ENCODE measurements at places on chromosomes 3 and 15.

GRCh38 chr3:46406443-46406787, 451 bp downstream of the CCR5AS start:
- no peak for DNase-seq

GRCh38 chr15:66404532-66404931, 17.8 kb downstream of the MAP2K1 start:
- no peak for DNase-seq

- no peak for DNase-seq
Measured at GRCh38 chr15:89662893-89663626, 7.8 kb upstream of the KIF7 start.

DNA sequence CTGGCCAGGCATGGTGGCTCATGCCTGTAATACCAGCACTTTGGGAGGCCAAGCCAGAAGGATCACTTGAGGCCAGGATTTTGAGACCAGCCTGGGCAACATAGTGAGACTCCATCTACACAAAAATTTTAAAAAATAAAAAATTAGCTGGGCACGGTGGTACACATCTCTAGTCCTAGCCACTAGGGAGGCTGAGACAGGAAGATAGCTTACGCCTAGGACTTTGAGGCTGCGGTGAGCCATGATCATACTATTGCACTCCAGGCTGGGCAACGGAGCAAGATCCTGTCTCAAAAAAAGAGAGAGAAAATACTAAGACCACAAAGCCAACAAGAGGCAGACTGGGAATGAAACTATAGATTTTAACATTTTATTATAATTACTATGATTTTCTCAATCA, 4.1 kb downstream of the MB21D2 start:
- no peak for DNase-seq

GRCh38 chr3:126261037-126261436, 80.7 kb upstream of the ALDH1L1 start:
- no peak for DNase-seq

- no peak for DNase-seq
Measured at GRCh38 chr15:67779549-67780111, 45.7 kb upstream of the SKOR1 start.

DNA sequence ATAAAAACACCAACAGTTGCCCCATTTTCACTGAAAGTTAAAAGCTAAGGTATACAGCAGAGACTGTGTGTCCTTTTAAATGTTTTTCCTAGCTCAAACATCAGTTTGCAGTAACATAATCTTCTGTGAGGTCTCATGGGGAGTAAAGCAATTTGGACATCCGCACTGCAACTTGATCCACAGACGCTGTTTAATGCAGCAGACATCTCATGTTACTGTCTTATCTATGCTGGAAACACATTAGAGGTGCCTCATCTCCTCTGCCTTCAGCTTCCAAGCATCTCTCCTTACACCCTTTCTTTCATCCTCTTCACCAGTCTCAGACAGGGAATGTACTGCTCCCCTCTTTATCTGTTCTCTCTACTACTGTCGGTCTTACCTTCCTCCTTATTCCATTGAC, 53.7 kb upstream of the ATP11B start:
- DNase-seq, result no peak

DNA sequence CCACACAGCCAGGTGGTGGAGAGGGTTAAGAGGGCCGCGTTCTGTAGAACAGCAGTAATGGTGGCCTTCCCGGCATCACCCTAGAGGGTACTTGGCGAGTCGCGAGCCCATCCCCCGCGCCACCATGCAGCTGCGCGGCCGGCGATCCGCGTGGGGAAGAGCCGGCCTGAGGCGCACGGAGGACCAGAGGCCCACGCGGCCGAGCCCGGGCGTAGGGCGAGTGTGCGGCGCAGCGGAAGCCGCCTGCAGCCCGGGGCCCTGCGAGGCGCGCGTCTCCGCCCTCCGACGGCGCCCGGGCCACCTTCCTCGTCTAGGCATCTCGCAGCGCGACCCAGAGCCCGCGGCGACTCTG, 423 bp downstream of the TKT start:
- DNase-seq, result no peak

DNA sequence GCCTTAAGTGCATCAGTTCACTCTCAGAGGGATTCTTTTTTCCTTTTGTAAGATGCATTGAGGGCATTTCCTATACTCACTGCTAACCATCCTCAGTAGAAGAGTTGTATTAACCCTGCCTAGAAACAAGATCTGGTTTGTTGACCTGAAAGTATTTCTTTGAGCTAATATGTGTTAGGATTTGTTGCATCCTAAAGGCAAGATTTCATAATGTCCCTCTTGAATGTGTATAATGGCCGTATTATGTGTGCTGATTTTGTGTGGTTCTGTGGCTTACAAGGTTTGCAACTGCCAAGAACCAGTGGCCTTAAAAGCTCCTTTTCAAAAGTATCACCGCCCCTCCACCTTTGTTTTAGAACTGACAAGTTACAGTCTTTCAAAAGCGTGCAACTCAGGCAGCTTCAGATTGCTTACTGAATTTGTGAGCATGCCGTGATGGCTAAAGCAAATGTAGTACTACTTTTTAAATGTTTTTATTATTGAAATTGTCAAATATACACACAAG, 182.0 kb upstream of the BHLHE40 start:
- no peak for DNase-seq

DNA sequence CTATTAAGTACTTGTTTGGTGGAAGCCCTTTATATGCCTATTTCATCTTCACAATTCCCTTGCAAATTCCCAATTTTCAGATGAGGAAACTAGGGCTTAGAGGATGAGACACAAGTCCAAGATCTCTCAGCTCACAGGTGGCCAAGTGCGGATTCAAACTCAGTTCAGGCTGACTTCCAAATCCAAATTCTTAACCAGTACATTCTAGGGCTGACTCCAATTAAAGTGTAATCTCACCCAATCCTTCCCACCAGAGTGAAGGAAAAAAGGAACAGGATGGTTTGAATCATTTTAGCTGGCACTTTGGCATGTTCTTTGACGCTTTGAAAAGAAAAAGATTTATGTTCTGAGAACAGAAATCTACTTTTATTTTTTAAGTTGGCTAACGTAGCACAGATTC, 12.7 kb downstream of the ARHGEF3 start:
- no peak for DNase-seq

- no peak for DNase-seq
Measured at GRCh38 chr3:186413615-186414415, 51.8 kb upstream of the DGKG start.

DNA sequence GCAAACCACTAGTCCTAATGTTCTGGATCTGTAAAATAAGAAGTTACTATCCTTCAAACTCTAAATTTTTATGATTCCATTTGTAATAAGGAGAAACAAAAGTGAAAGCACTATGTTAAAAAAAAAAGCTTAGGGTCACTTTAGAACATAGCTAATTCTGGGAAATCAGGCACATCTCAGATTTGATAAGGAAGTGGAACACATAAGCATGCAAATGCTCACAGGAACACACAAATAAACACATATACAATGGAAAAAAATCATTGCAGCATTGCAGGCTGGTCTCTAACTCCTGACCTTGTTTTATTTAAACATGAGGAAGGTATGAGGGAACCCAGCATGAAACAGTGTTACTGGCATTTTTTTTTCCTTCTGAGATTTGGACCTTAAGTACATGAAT, 63.2 kb upstream of the TNFSF10 start:
- DNase-seq, result no peak

DNA sequence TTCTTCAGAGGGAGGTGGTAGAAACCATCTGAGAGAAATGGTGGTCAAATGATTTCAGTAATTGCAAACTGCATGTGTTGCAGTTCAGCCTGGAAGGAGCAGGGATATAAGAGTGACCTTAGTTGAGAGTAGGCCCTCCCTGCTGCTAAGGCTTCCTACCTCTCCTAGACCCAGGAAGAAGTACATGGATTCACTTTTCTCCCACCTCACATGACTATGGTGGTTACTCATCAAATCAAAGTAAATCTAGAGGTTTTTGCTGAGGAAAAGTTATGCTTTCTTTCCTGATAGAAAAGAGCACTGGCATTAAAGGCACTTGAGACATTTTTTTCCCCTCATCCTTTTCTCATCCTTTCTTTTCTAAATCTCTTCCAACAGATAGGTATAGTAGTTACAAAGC, 43.2 kb upstream of the LEKR1 start:
- no peak for DNase-seq

- no peak for DNase-seq
Measured at GRCh38 chr3:195286115-195286872, 15.3 kb upstream of the XXYLT1 start.

DNA sequence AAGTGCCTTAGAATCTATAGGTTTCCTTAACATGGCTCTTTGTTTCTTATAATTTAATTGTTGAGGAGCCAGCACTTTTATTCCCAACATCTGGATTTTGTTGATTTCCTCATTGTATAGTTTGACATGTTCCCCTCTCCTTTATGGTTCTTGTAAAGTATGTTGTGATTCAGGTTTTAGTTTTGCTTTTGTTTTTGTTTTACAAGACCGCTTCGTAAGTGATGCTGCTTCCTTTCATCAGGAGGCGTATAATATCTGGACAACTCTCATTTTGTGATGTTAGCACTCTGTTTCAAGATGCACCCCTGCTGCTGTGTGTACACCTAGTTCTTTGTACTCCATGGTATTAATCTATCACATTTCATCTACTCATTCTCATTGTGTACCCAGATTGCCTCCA, 48.7 kb downstream of the SLC49A4 start:
- DNase-seq, result no peak

- no peak for DNase-seq
Measured at GRCh38 chr3:179956416-179956830, 80.3 kb downstream of the PEX5L start.

GRCh38 chr3:186208296-186208989, 99.6 kb upstream of the ETV5 start:
- DNase-seq, result no peak

- DNase-seq, result no peak
Measured at GRCh38 chr3:63051920-63052319, 176.7 kb upstream of the CADPS start.
